T-helper 1 cell treated with Interleukin-12 subunit alpha and Interleukin-12 subunit beta and Interleukin-4 antibody, amounts not matched to agents 30 ng/mL and 1 ng/mL, for 36 hours (primary cell): ENCODE measurements at places on chromosomes 4 and X. TPM values are rescaled to one million over a fixed set of nuclear protein-coding genes. Genes with fewer than 3 reads are reported as not detected.

The RTL5 gene
- 0.07 and 0.10 TPM in 2 replicates for total RNA-seq

The RNF128 gene
- total RNA-seq = not detected in 2 replicates

The AR gene
- total RNA-seq = 0.02 TPM in 1 of 2 replicates, not detected in the other

The GPRASP2 gene
- 0.12 and 0.37 TPM in 2 replicates for total RNA-seq

The EREG gene
- not detected in 2 replicates for total RNA-seq

The POU3F4 gene
- total RNA-seq = not detected in 2 replicates

The MAGEA12 gene
- not detected in 2 replicates for total RNA-seq
